Mucosa of gallbladder (tissue), 1 donor: ENCODE measurements at places on chromosomes 1 and 21. TPM values are rescaled to one million over a fixed set of nuclear protein-coding genes. Genes with fewer than 3 reads are reported as not detected.

The SGIP1 gene
- total RNA-seq: 7.0 TPM

The CELA3A gene
- total RNA-seq: 25.1 TPM

The TTC39A gene
- 62.3 TPM for total RNA-seq

The HAO2 gene
- total RNA-seq: 0.17 TPM

The KCNE1 gene
- 0.69 TPM for total RNA-seq

The TAF5L gene
- 21.5 TPM for total RNA-seq

The DMRTA2 gene
- not detected for total RNA-seq

The DNASE2B gene
- 0.17 TPM for total RNA-seq

The FMN2 gene
- total RNA-seq: 3.5 TPM

The LCE1B gene
- not detected for total RNA-seq

The PGLYRP3 gene
- total RNA-seq: not detected

The U2AF1 gene
- 18.0 TPM for total RNA-seq

The DAB1 gene
- total RNA-seq: 5.0 TPM

The CLCA4 gene
- 0.20 TPM for total RNA-seq

The NHLH1 gene
- not detected for total RNA-seq

The ACOT11 gene
- 38.1 TPM for total RNA-seq

The PDIK1L gene
- total RNA-seq: 19.0 TPM

The LCE2A gene
- total RNA-seq: not detected

The PTP4A2 gene
- 274 TPM for total RNA-seq

The OR1C1 gene
- not detected for total RNA-seq

The SERTAD4 gene
- 2.6 TPM for total RNA-seq

The KIAA1614 gene
- 7.7 TPM for total RNA-seq

The TRIM17 gene
- 0.23 TPM for total RNA-seq

The TMEM125 gene
- 75.9 TPM for total RNA-seq

The GNG5 gene
- total RNA-seq: 93.2 TPM

The FAM89A gene
- total RNA-seq: 4.0 TPM

The CDC20 gene
- 5.1 TPM for total RNA-seq

The TCHHL1 gene
- not detected for total RNA-seq

The ATF3 gene
- 17.3 TPM for total RNA-seq

The PSMG1 gene
- total RNA-seq: 22.6 TPM

The SZRD1 gene
- total RNA-seq: 134 TPM

The FAM72C gene
- total RNA-seq: 0.58 TPM

The RBP7 gene
- total RNA-seq: 8.7 TPM

The HSD3B2 gene
- 1.8 TPM for total RNA-seq

The SYTL1 gene
- total RNA-seq: 48.5 TPM

The ICOSLG gene
- 8.6 TPM for total RNA-seq

The AVPR1B gene
- 0.40 TPM for total RNA-seq

The RNF19B gene
- 31.4 TPM for total RNA-seq

The CHODL gene
- 0.43 TPM for total RNA-seq

The PDC gene
- not detected for total RNA-seq

The MNDA gene
- total RNA-seq: 3.8 TPM
